ENCODE measurements at places on chromosomes 6 and 20. TPM values are rescaled to one million over a fixed set of nuclear protein-coding genes. Genes with fewer than 3 reads are reported as not detected.

SLC17A4 gene
- not detected for total RNA-seq

ENPP4 gene
- total RNA-seq = 4.9 TPM

MCCD1 gene
- not detected for total RNA-seq

LY86 gene
- total RNA-seq = 4.6 TPM

TFAP2A gene
- 0.07 TPM for total RNA-seq

EYS gene
- total RNA-seq = not detected

MYL9 gene
- 2.5 TPM for total RNA-seq

MAS1 gene
- not detected for total RNA-seq
